ENCODE measurements at places on chromosomes 2 and 18.

- DNase-seq = no peak
Measured at GRCh38 chr18:13640266-13640860, 86.0 kb downstream of the FAM210A start.

DNA sequence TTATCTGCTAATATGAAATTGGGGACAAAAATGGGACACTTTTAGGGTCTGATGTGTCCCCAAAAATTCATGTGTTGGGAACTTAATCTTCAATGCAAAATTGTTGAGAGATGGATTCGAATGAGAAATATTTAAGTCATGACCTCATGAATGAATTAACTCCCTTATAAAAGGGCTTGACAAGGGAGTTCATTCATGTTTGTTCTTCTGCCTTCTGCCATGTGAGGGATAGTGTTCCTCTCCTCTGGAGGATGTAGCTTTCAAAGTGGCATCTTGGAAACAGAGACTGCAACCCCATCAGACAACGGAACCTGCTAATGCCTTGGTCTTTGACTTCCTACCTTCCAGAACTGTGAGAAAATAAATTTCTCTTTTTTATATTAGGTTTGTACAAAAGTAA is 89.2 kb upstream of the LINC00305 start:
- DNase-seq = no peak

- peak; percentile 54 for DNase-seq
Measured at GRCh38 chr2:197890168-197890567, 85.8 kb downstream of the PLCL1 start.

DNA sequence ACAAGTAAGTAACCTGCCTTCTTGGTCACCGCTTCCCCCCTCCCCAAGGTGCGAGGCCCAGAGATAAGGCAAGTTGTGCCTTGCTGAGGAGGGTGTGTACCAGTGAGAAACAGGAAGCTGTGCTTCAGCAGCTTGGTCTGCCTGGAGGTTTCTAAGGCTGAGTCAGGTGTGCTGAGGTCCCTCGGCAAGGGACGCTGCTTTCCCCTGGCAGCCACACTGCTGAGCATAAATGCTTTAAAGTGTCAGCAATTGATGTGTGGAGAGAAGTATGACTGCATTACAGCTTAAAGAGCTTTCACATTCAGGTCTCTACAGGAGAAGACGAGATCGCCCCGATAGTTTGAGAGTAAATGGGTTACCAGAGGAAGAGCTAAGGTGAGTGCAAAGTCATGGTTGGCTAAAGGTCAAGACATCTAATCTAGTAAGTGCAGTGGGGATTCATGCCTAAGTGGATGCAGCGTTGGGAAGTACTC is 86.9 kb downstream of the LIMS1 start:
- DNase-seq = peak; percentile 41

- DNase-seq = no peak
Measured at GRCh38 chr2:78676921-78677696, 348.4 kb upstream of the REG3G start.

- DNase-seq = no peak
Measured at GRCh38 chr2:17583646-17584045, 43.1 kb downstream of the VSNL1 start.

DNA sequence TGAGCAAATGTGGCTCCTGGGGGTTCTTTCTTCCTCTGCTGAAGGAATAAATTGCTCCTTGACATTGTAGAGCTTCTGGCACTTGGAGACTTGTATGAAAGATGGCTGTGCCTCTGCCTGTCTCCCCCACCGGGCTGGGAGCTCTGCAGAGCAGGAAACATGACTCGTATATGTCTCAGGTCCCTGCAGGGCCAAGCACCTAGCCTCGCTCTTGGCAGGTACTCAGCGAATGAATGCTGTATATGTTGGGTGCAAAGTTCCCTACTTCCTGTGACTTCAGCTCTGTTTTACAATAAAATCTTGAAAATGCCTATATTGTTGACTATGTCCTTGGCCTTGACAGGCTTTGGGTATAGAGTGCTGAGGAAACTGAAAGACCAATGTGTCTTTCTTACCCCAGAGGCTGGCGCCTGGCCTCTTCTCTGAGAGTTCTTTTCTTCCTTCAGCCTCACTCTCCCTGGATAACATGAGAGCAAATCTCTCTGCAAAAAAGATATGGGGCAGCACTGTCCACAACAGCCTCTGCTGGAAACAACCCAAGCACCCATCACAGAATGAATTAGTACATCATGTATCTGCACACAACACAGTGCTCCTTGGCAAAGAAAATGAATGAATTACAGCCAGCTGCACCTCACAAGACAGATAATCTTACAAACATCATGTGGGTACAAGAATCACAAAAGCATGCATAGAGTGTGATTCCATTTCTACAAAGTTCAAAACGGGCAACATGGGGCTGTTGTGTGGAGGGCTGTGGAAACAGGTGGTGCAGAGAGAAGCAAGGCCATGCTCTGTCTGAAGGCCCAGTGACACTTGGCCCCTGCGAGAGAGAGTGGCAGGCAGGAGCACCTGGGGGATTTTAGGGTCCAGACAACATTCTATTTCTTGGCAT is 6.6 kb downstream of the IL1RN start:
- peak; percentile 72 for DNase-seq

- DNase-seq = no peak
Measured at GRCh38 chr2:152716805-152717227, 445 bp downstream of the PRPF40A start.

DNA sequence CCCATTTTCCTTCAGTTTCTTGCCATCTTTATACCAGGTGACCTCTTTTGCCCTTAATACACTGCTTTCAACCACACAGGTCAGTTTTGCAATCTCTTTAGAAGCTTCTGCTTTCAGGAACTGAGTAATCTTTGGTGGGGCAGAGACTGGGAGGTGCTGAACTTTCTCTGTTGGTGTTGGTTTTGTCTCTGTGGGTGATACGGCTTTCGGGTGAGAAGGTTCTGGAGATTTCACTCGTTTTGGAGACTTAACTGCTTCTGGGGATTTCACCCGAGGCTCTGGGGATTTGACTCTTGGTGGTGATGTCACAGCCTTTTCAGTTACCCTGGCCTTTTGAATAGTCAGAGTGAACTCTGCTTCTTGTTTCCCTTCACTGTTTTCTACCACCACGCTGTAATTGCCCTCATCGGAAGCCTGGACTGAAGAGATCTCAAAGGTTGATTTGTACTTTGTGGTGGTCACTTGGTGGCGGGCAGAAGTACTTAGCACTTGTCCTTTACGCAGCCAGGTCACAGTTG is 50.4 kb downstream of the PLEKHA3 start:
- DNase-seq = peak; percentile 81

DNA sequence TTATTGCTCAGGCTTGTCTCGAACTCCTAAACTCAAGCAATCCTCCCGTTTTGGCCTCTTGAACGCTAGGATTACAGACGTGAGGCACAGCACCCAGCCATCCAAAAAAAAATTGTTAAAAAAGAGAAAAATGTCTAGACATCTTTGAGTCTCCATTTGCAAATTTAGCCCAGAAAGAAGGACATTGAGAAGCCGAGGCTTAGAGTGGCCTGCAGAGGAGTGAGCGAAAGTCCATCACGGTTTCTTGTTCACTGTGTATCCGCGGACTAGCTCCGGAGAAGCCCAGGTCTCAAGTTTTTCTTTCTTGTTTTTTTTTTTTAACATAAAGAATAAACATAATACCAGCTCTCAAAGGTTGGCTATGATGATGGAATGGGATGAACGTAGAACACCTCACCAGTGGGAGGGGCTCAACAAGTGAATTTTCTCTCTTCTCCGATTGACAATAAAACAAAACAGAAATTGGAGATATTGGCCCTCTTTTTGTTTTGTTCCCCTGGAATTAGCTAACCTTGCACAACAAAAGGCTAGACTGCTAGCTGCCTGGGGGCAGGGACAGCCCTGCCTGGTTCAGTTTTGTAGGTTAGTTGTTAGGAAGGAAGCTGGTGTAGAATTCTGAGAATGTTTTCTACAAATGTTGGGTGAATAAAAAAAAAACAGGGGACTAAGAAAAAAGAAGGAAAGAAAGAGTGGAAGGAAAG is 163.4 kb downstream of the MYCN start:
- no peak for DNase-seq

GRCh38 chr2:38466876-38467767 is 90.0 kb upstream of the ATL2 start:
- DNase-seq = no peak

- DNase-seq = peak; percentile 66
Measured at GRCh38 chr2:171958475-171958874, 36.2 kb downstream of the HAT1 start.

- no peak for DNase-seq
Measured at GRCh38 chr2:168192839-168193616, 54.4 kb downstream of the STK39 start.

DNA sequence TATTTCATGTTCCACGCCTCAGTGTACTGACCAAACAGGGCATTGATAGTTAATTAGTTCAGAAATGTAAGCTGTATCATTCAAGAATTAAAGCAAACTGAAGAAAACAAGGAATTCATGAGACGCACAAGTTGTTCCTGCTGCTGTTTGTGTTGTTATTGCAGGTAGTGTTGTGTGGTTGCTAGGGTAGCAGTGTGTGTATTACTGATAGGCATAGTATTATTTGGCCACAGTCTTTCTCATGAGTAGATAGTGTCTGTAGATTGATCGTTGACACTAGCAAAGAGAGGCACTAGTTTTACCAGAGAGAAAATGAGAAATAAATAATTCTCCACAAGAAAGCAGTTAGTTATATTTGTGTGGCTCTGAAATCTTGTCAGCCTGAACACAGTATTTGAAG is 548.6 kb downstream of the LRP1B start:
- no peak for DNase-seq

DNA sequence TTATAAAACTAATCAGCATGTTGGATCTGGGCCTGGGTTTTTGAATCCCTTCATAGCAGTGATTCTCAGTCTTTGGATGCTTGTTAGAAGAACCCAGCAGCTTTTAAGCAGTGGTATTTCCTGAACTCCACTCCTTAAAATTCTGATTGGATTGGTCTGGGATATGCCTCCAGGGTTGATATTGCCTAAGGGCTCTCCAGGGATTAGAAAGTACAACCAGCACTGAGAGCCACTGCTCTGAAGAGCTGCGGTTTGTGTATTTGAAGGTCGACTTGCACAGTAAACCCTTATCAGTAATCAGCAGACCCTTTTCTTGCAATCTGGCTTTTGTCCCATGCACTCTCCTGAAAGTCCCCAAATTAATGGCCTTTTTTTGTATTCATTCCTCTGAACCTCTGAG is 17.0 kb upstream of the RBMS1 start:
- DNase-seq = no peak

GRCh38 chr18:6960656-6961055 is 156.9 kb downstream of the LAMA1 start:
- no peak for DNase-seq

DNA sequence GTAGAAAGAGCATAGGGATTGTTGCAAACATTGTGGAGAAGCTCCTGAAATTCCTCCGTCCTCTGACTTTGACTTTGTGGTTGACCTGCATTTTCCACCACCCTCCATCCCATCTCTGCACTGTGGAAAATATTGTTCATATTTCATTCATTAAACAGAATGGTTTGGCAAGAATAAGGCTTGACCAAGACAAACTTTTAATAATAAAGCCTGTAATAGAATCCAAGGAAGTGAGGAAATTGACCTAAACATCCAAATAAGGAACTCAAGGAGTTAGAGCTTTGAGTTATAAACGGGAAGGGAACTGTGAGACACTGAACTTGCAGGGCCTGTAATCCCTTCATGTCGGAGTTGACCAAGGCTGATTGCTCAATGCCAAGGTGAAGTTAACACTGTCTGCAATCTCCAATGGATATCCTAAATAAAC is 115.2 kb downstream of the GFPT1 start:
- peak; percentile 58 for DNase-seq

- peak; percentile 5 for DNase-seq
Measured at GRCh38 chr2:126368758-126369157, 287.2 kb upstream of the GYPC start.

- DNase-seq = no peak
Measured at GRCh38 chr2:190094316-190094871, 31.9 kb upstream of the MSTN start.

DNA sequence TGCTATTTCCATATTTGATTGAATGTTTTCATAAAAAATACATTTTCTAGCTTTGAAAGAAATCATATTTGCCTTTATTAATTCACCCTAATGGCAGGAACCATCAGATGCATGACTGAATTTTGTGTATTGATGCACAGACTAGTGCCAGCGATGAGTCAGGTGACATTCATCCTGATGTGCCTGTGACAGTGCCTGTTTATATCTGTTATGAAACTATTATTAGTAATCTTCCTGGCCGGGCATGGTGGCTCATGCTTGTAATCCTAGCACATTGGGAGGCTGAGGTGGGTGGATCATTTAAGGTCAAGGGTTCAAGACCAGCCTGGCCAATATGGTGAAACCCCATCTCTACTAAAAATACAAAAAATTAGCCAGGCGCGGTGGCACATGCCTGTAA is 170.0 kb downstream of the TSN start:
- DNase-seq = no peak

GRCh38 chr2:11711751-11712150 is 34.7 kb upstream of the LPIN1 start:
- DNase-seq = peak; percentile 38

DNA sequence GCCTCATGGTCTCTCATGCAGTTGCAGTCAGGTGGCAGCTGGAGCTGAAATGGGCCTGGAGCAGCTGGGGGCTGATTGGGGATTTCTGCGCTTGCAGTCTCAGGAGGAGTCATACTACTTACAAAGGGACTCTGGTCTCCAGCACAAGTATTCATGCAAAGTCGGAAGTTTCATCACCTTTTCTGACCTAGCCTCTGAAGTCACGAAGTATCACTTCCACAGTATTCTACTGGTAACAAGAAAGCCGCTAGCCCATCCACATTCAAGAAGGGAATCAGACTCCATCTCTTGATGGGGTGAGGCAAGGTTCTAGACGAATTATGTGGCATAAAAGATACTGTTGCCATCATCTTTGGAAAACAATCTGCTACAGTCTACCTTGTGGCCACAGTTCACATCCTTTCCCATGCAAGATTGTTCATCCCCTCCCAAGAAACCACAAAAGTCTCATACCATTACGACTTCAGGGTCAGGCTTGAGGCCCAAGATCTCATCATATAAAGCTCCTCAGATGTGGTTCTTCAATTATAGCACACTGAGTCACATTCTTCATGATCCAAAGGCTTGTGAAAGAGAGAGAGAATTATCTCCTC is 95.3 kb downstream of the SMC6 start:
- peak; percentile 72 for DNase-seq

- DNase-seq = no peak
Measured at GRCh38 chr2:160901613-160902012, 258.6 kb upstream of the TANK start.

DNA sequence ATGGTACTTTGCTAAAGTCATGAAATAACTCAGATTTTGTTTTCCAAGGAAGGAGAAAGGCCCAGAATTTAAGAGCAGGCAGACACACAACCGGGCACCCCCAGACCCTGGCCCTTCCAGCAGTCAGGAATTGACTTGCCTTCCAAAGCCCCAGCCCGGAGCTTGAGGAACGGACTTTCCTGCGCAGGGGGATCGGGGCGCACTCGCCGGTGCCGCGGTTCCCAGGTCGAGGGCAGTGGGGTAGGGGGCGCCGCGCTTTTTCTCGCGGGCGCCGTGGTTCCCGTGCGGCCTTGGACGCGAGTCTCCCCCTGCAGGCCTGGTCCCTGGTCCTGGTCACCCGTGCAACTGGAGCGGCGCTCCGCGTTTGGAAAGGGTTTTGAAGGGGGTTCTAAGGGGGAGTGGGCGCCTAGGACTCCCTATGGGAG is 1.2 kb downstream of the ZNF236 start:
- DNase-seq = peak; percentile 28

- no peak for DNase-seq
Measured at GRCh38 chr2:3617198-3617890, 22.4 kb downstream of the COLEC11 start.

GRCh38 chr2:121748202-121748601 is 7.2 kb upstream of the TSN start:
- DNase-seq = peak; percentile 7
